Suprapubic skin (tissue), 4 donors: ENCODE measurements at places on chromosomes 6 and 20. TPM values are rescaled to one million over a fixed set of nuclear protein-coding genes. Genes with fewer than 3 reads are reported as not detected.

GRCh38 chr6:138161088-138161337 lies 726 bp upstream of the ARFGEF3 start:
- DNase-seq, result no peak

DNA sequence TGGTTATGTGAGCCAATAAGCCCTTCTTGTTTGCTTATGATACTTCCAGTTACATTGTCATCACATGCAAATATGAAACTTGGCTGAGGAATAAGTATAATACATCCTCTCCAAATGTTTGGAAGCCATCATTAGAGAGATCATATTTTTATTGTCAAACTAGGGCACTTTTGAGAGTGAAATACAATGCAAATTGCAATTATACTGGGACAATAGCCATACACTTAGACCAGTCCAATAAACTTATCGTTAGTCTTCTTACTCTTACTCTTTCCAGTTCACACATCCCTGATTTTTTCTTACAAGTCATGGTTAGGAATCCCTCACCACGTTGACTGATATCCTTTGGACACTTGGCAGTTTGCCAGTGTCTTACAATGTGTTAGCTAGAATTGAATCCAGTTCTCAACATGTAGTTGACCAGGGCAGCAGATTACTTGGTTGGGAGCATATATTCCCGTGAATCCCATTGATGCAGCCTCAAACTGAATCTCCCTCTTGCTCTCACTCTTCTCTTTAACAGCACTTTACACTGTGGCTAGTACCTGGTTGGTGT lies 519.7 kb upstream of the ID4 start:
- DNase-seq, result no peak

GRCh38 chr6:7463785-7464184 lies 74.2 kb downstream of the RIOK1 start:
- no peak for DNase-seq

- no peak for DNase-seq
Measured at GRCh38 chr20:48686238-48687116, 141.3 kb downstream of the PREX1 start.

DNA sequence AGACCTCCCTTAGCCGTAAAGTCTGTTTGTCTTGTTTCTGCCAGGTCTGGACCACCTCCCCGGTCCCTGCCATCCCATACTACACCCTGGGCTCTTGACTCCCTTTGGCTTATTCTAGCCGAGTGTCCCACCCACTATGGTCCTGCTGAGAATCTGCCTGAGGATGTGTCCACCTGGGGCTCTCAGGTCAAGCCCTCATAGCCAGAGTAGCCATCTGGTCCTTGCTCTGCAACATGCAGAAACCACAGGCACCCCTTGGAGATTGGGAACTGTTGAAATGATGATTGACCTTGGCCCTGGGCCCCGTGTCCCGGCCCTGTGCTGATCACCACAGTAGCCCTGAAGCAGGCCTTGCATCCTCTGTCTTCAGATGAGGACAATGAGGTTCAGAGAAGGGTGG lies 44.0 kb downstream of the VSTM2L start:
- DNase-seq, result peak; percentile 34

DNA sequence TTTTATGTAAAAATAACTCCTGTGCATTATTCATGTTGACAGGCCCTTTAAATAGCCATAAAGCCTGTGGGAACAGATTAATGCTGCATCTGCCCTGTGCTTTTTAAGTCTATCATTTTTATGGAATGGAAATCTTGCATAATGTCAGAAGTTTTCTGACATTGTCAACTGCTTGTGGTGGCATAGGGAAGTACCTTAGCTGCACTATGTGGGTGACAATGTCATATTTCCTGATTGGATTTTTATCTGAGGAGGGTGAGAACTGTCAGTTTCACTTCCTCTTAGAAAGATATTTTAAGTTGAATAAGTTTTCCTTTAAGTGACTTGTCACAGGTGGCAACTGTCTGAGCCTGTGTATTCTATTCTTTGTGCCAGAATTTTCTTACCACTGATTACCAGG lies 267.9 kb downstream of the PLCB1 start:
- no peak for DNase-seq

DNA sequence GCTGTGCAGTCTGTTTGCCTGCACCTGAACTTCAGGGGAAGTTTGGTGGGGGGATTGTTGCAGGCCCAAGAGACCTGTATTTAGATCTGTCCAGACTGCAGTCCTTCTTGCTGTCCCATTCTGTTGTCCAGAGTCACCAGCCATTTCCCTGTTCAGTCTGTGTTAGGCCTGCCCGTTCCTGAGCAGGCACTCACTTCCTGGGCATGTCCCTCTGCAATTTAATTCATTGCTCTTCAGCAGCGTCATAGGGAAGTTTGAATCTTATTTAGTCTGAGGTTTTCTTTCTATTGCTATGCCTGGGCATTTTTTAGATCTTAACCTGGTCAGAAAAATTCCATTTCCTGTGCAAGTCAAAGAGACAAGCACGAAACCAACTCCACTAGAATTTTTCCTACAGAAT lies 190.2 kb downstream of the DTNBP1 start:
- no peak for DNase-seq

DNA sequence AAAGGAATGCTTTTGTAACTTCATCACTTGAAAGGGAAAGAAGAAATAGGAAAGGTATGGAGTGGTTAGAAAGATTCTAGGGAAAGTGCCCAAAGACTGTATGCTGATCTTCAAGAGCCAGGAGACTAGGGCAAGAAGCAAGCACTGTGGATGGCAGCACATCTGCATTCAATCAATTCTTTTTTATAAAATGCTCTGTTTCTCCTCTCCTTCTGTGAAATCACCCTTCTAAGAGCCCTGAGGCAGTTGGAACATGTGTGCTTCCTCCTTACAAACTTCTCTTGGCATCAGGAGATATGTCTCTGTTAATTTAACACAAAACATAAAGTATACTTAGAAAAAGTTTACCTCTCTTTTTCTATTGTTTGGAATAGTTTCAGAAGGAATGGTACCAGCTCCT lies 1162.2 kb upstream of the GJE1 start:
- DNase-seq, result no peak

GRCh38 chr6:1896897-1897296 lies 287.2 kb downstream of the FOXC1 start:
- no peak for DNase-seq

DNA sequence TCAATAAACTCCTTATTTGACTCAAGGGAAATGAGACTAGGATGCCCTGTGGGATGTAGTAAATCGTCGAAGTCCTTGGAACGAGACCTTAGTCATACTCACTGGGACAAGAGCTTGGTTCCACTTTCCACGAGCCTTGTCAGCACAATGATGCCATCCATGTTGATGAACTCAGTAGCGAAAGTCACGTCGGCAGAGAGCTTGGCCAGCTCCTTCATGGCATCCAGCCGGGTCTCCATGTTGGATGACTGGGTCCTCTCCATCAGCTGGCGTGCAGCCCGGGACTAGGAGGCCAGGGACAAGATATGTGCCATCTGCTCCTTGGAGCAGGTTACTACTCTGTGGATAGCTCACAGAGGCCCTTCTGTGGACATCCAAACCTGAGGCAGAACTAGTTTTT lies 17.5 kb downstream of the ELMO2 start:
- DNase-seq, result no peak

RAET1G gene
- 3.4 TPM for total RNA-seq

- DNase-seq, result no peak
Measured at GRCh38 chr6:2766767-2767656, 1.8 kb downstream of the WRNIP1 start.

DNA sequence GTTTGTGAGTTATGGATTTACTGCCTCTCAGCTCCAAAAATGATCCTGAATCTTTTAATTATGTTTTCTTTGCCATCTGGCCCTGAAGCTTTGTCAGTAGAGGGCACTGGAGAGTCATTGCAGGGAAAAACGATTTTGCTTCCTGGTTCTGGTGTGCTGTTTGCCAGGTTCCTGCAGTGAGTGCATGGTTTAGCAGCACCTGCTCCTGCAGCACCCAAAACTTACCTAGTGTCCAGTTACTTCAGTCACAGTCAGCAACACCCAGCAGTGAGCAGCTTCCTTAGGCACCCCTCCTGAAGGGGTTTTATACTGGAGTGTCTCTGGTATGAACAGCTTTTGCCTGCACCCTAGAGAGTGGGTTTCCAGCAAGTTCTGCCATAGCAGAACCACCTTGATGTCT lies 6.0 kb upstream of the TRIM26 start:
- no peak for DNase-seq

CALHM5 gene
- 1.1 TPM for total RNA-seq

- DNase-seq, result no peak
Measured at GRCh38 chr6:88763160-88763559, 200.3 kb downstream of the RNGTT start.

HLA-DOA gene
- total RNA-seq, result 7.2 TPM

GRCh38 chr6:50905297-50905696 lies 86.6 kb downstream of the TFAP2B start:
- no peak for DNase-seq

- no peak for DNase-seq
Measured at GRCh38 chr6:78995946-78996345, 82.1 kb downstream of the PHIP start.

- DNase-seq, result no peak
Measured at GRCh38 chr6:97697456-97697855, 414.4 kb upstream of the MMS22L start.

DNA sequence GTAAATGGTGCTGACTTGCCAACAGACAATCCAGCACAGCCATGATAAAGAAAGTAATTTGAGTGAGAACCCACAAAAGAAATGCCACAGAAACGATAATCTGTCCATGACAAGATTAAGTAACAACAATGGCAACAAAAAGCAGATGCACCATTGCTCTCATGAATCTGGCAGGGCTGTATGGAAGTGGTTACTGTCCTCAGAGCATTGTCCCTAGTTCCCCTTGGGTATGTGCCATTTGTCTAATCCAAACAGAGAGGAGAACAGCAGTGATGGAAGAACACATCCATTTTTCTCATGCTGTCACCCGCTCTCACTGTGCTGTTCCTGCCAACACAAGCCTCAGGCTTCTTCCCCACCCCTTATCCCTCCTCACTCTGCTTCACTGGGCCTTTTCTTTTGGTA lies 65.8 kb downstream of the REV3L start:
- no peak for DNase-seq

MAP1LC3A gene
- 111 TPM for total RNA-seq

CGAS gene
- 1.1 TPM for total RNA-seq

TRIM31 gene
- not detected for total RNA-seq

- DNase-seq, result no peak
Measured at GRCh38 chr20:11267762-11268335, 594.0 kb upstream of the JAG1 start.

- DNase-seq, result no peak
Measured at GRCh38 chr6:142790257-142790656, 154.7 kb downstream of the HIVEP2 start.

GRCh38 chr20:52766645-52767435 lies 205.3 kb upstream of the TSHZ2 start:
- DNase-seq, result no peak

DNA sequence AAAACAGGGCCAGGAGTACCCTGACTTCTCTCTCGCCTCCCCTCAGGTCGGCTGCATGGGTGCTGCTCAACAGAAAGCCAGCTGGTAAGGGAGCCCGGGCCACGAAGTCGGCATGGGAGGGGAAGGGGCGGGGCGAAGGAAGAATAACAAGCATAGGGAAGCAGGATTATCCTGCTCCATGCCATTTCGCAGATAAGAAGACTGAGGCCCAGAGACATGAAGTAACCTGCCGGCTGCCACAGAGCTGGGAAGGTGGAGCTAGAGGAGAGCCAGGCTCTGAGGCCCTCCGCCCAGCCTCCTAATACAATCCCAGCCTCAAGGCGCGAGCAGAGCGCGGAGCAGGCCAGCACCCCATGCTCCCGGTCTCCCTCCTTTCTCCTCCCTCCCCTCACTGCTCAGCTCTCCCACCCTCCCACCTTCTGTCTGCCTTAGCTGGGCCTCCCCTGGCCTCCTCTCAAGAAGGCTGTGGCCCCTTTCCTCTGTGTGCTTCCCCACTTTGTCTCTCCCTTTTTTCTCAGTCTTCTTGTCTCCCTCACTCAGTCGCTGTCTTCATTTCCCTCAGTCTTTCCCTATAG lies 13.2 kb upstream of the HMGA1 start:
- DNase-seq, result peak; percentile 75

TP53TG5 gene
- not detected for total RNA-seq

DNA sequence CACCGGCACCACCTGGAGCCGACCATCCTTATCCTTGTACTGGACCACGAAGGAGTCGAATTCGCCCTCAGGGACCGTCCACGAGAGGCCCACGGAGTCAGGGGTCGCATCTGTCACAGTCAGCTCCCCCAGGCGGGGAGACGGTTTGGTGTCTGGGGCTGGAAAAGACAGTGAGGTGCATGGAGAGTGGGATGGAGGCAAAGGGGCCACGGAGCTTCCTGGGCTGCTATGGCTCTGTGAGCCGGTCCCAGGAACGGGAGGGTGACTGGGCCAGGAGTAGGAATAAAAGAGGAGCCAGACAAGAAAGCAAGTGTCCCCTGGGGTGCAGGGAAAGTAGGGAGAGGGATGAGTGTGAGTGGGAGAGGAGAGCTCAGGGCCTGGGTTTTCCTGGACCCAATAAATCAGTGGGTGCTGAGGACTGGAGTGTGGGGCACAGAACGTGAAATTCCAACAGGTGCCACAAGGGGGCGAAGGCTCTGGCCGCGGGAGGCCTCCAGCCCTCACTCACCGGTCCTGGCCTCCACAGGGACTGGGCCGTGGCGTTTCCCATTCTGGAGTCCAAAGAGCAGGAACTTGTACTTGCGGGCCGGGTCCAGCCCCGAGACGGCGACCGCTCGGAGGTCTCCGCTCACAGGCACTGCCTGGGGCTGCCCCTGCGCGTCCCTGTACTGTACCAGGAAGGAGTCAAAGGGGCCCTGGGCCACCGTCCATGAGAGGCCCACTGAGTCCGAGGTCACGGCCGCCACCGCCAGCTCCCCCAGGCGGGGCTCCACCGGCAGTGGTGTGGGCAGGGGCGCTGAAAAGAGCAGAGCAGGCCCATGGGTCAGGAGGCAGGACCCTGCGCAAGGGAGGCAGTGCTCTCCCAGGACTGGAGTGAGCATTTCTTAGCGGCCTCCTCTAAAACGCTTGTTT lies 9.9 kb downstream of the CYP21A2 start:
- DNase-seq, result peak; percentile 85

GRCh38 chr6:16841241-16841640 lies 80.0 kb upstream of the ATXN1 start:
- no peak for DNase-seq

DNA sequence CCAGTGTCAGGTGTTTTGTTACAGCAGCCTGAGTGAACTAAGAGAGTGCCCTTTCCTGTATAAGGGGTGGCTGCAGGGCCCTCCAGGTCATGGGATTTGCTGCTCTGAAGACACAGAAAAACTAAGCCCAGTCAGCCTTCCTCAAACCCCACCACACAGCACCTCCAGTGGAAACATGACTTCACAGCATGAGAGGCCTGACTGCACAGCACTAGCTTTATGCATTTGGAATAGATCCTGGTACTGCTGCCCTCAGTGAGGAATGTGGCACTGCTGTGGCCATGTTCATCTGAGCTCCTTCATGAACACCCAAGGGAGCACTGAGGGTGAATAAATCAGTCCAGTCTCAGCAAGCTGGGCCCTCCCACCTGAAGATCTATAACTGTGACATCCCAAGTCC lies 296.1 kb upstream of the FOXQ1 start:
- DNase-seq, result no peak
